AG04449 (cell line): ENCODE measurements at places on chromosomes 1 and 21.

- DNase-seq: no peak
Observed at GRCh38 chr1:162903246-162903645, 42.3 kb upstream of the CCDC190 start.

DNA sequence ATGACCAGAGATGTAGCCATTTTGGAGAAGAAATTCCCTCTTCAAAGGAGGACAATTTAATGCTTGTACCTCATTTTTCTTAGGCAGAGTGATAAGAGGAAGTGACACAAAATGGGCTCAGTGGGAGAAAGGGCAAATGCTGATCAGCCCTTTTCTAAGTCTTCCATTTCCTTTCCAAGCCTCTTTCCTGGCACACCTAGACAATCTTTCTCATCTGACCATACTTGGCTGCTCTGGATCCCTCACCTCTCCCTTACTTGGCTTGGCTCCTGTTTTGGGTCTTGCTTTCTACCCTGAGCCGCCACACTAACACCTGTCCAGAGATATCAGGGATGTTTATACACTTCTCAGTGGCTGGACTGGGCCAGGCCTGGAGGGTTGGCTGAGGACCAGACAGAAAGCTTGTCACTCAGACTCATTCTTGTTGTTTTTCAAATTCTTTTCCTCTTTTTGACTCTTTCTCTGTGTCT, 13.1 kb downstream of the TXNIP start:
- DNase-seq: no peak

DNA sequence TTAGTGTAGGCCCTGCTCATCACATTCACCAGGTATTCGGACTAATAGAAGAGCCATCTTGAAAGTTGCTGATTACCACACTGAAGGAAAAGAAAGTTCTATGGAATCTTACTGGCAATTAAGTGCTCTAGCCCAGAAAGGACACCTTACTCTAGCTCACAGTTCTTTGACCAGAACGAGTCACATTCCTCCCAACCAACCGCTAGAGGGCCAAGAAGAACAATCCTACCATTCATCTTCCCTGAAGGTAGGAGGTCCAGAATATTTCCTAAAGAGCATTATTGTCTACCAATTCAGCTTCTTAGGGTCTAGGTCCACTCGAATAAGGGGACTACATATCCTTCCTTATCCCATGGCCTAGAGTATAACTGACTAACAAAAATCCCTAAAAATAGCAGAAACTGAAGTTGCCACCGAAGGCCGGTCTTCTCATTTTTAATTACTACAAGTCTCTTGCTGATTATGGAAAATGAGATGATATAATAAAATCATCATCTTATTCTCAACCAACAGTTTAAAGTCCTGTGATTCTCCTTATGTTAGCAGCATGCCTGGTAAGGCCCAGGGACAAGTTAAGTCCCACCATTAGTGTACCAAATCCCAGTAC, 2.7 kb upstream of the FMO1 start:
- DNase-seq: no peak

DNA sequence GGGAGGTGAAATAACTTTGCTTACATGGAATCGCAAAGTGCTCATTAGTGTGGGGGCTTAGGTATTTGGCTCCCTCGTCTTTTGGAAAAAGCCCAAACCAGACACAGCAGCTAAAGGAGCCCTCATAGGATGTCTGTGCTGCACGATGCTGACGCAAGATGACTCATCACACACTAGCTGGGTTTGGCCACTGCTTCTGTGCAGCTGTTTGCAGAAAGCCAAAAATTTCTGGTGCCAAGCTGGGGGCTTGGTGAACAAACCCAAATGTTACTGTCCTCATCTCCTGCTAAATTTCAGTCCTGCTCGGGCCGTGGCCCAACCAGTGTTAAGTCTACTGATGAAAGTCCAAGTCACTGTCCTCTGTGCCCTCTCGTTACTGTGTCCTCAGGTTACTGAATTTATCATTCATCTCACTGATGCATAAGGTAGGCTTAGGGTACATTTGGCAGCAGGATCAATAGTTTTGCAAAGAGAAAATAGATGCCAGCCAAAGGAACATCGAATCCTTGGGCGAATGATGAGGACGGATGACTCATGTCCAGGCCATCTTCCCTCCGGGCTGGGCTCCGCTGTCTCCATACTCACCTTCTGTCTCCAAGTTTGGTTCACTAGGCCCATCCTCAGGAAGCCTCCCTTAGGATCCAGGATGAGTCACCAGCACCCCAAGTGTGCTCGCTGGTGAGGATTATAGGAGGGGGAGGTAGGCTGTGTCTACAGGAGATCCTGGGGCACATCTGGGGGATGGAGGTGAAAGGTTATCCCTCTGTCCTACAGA, 177.7 kb downstream of the ADSS2 start:
- DNase-seq: peak; percentile 98
